Urinary bladder (tissue), 4 donors: ENCODE measurements at places on chromosomes 7 and 10. TPM values are rescaled to one million over a fixed set of nuclear protein-coding genes. Genes with fewer than 3 reads are reported as not detected.

DNA sequence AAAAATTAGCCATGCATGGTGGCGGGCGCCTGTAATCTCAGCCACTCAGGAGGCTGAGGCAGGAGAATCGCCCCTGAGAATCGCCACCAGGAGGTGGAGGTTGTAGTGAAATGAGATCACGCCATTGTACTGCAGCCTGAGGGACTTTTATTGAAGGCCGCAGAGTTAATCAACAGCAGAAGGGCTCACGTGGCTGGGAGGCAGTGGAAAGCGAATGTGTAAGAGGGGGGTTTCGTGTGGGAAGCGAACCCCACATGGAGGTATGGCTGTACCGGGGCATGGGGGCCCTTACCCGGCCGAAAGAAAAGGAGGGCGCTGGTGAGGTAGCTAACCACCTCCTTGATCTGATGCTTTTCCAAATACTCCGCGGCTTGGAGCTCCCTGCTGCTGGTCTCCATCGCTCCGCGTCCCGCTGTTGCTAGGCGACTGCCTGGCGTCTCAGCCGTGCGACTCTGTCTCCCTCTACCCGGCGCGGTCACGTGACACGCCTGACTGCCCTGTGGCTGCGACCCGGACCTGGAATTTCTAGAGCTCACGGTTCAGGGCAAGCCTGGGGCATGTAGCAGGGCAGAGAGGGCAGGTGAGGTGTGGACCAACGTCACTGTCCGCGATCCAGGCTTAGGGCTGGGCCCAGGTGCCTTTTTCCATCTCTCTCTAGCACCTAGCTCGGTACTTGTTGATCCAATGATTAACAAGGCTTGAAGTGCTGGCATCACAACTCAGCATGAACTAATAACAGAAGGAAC, at the start of gene EFCAB10:
TSS of gene EFCAB10 (minus strand) at position 428 of the 746 bp plus-strand sequence. CDS start at position 398, 30 bp downstream.
- DNase-seq = no peak

GRCh38 chr7:107035446-107035845, 9.1 kb upstream of the PRKAR2B start:
- DNase-seq = no peak

DNA sequence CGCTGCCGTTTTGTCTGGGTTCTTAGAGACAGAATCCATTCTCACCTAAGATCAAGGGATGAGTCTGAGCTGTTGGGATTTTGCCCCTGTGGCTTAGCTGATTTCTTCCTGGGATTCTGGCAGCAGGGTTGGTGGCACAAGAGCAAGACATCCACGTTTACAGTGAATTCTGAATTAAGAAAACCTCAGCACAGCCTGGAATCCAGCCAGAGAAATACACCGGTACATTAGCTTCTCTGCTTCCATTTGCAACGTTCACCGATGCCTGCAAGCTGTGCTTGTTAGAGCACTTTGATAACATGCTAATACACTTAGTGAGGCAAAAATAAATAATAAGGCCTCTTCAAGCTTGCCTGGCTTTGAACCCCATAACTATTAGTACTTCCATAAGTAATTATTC, 569.8 kb downstream of the CALN1 start:
- no peak for DNase-seq

DNA sequence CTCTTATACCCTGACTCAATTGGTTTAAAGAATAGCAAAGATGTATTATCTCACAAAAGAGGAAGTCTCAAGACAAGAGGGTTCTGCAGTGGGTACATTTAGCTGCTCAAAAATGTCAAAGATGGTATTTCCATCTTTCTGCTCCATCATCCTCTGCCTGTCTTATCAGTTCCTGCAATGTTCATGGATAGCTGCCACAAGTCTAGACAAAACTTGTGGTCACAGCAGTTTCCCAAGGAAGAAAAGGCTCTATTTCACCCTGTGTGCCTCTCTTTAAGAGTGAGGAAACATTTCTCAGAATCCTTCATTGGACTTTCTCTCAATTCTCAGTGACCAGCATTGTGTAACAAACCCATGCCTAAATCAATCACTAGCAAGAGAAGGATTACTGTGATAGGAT, 634.2 kb upstream of the AUTS2 start:
- DNase-seq = no peak

Gene PTPRZ1
- 13.9 TPM for total RNA-seq
